AG09319 (cell line): ENCODE measurements at places on chromosomes 5 and 9.

DNA sequence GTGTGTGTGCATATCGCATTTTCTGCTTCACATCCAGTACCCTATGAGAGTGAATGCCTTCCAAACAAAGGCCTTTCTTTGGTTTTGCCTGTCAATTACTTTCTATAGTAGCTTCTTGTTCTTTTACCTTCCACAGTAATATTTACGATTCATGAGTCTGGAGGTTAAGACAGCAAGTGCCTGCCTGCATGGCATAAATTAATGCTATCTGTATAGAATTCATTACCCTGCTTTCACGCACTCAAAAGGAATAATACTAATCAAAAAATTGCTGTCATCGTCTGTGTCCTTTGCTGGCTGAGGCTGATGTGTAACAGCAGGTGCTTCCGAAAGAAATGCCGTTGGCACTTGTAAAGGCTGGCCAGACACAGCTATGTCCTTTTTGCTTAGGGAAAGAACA is 1304.4 kb upstream of the CDH6 start:
- no peak for DNase-seq

DNA sequence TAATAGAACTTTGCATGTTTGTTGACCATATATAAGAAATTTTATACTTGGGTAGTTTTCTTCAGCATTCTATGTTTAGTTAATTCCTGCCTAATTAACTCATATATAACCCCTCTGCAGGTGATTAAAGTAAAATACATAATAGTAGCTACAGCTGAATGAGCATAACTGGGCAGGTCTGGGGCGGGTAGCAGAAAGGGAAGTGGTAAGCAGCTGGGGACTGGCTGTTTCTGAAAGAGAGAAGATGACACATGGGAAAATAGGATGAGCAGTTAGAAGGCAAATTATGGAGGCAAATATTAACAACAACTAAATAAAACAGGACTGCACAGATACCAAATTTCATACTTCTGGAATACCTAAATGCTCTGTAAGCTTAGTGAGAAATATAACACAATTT is 128.1 kb downstream of the CPLANE1 start:
- no peak for DNase-seq

- no peak for DNase-seq
Measured at GRCh38 chr9:34343605-34344004, 14.2 kb downstream of the NUDT2 start.

- no peak for DNase-seq
Measured at GRCh38 chr5:44860267-44860666, 51.5 kb downstream of the MRPS30 start.

- DNase-seq, result no peak
Measured at GRCh38 chr5:119397518-119398380, 41.9 kb downstream of the TNFAIP8 start.

GRCh38 chr5:60495644-60496520 is 204.1 kb downstream of the DEPDC1B start:
- DNase-seq, result no peak

GRCh38 chr5:173598686-173599085 is 17.8 kb downstream of the BOD1 start:
- no peak for DNase-seq

GRCh38 chr5:163874431-163874830 is 369.0 kb downstream of the MAT2B start:
- no peak for DNase-seq

DNA sequence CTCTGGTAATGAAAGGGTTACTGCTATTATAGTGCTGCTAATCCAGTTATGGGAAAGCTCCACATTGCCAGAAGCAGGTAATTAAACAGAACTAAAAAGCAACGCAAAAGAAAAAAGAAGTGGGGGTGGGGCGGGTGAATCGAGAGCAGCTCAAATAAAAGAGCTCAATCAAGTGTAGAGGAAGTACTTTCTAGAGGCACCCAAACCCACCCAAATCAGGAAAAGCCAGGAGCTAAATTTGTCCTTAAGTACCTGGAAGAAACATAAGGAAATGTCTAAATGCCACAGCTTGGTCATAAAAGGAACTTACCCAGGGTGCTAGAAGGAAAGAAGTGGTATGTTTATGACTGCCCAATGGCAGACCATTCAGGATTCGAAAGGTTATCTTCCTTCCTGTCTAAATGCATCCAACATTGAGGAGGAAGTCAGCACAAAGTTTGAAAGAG is 2.4 kb upstream of the RNF145 start:
- no peak for DNase-seq

DNA sequence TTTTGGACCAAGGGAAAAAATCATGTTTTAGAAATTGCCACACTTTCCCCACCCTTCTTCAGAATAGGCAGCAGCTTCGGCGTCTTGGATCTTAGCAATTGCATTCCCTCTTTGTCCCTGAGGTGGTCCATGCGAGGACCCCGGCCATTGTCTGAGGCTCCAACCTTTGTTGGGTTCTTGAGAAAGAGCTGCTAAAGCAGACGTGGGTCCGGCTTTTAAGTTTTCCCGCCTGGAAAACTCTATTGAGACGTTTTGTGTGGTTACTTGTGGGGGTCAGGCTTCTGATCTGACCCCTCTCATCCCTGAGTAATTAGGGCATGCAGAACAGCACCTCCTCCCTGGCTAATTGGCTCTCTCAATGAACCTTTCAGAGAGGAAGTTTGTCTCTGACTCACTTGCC is 509.6 kb upstream of the TNC start:
- DNase-seq, result no peak

- no peak for DNase-seq
Measured at GRCh38 chr5:68502531-68502930, 287.0 kb downstream of the PIK3R1 start.

GRCh38 chr5:6843821-6844220 is 130.6 kb downstream of the TENT4A start:
- DNase-seq, result no peak

GRCh38 chr9:88508326-88508725 is 26.7 kb upstream of the NXNL2 start:
- DNase-seq, result no peak

GRCh38 chr9:12796601-12797000 is 21.8 kb downstream of the LURAP1L start:
- DNase-seq, result no peak

- peak; percentile 10 for DNase-seq
Measured at GRCh38 chr9:123217128-123217654, 51.2 kb downstream of the STRBP start.

DNA sequence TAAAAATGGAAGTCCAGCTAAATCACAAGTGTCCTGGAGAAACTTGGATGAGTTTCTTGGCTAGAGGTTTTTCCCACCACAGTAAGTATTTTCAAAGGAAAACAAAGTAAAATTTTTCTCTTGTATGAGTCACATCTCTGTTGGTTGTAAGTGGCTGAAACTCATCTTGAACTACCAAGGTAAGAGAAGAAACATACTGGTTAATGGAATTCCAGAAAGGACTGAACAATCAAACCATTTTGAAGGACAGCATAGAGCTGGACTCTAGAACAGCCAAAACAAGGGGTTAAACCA is 102.8 kb upstream of the CDKN2B start:
- no peak for DNase-seq

- DNase-seq, result no peak
Measured at GRCh38 chr5:32276173-32276853, 36.4 kb downstream of the MTMR12 start.

GRCh38 chr5:38666668-38667498 is 110.4 kb upstream of the LIFR start:
- DNase-seq, result peak; percentile 5

DNA sequence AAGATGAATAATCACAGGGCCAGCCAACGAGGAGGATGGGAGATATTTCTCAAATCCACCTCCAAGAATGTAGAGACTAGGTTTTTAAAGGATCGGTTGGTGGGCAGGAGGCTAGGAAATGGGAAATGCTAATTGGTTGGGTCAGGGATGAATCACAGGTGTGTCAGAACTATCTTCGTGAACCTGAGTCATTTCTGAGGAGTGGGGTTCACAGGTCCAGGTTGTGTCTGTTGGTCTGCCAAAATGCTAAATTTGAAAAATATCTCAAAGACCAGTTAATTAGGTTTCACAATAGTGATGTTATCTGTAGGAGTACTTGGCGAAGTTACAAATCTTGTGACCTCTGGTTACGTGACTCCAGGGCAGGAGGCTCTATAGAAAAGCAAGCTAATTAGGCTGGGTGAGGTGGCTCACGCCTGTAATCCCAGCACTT is 2.6 kb upstream of the PLAA start:
- no peak for DNase-seq

GRCh38 chr9:114641967-114642366 is 15.6 kb downstream of the TEX53 start:
- DNase-seq, result no peak

DNA sequence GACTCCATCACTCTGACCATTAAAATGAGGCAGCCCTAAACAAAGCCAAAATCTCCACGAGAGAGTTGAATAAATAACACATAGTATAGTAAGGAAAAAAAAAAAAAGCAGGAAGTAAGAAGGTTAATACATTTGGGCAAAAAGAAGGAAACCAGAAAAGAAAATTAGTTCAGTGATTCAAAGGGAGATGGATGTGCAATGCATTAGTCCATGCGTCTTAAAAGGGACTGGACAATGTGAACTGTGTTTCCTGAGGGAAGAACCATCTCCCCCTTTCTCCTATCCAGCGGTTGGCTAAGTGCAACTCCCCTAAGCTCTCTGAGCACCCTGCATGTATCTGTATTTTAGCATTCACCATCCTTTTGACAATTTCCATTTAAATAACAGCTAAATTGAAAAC is 1.4 kb downstream of the ANKRA2 start:
- no peak for DNase-seq

DNA sequence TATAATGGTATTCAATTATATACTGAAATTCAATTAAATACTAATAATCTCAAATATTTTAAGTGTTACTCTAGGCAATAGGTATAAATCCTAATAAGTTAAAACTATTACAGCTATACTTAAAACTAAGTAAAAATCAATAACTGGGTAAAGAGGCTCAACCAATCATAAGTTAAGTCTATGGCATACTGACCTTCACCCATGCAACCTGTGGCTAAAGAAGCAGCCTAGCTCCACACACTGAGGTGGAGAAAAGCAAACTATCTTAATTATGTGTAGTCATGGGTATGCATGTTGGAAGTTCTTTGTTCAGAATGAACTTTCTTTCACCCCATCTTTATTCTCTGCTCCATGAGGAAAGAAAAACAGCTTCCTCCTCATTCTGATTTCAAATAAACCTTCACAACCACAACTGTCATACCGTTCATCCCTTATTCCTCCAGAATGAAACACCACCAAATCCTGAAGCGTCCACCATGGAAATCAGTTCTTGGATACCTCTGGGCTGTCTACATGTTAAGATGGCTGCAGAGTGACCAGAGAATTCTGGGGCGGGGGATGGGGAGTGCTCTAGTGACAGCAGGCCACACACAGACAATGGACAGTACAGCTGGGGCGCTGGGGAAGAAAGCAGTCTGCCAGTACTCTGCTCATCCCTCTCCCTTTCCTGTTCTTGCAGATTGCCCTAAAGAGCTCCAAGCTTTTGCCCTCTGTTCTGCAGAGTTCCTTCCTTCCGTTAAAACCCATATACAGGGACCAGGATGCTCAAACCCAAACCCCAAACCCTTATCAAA is 62.3 kb downstream of the RIGI start:
- DNase-seq, result no peak
